Panc1 (cell line): ENCODE measurements at places on chromosomes 5 and 9. TPM values are rescaled to one million over a fixed set of nuclear protein-coding genes. Genes with fewer than 3 reads are reported as not detected.

NME5 gene
- 1.7 TPM for total RNA-seq

DNA sequence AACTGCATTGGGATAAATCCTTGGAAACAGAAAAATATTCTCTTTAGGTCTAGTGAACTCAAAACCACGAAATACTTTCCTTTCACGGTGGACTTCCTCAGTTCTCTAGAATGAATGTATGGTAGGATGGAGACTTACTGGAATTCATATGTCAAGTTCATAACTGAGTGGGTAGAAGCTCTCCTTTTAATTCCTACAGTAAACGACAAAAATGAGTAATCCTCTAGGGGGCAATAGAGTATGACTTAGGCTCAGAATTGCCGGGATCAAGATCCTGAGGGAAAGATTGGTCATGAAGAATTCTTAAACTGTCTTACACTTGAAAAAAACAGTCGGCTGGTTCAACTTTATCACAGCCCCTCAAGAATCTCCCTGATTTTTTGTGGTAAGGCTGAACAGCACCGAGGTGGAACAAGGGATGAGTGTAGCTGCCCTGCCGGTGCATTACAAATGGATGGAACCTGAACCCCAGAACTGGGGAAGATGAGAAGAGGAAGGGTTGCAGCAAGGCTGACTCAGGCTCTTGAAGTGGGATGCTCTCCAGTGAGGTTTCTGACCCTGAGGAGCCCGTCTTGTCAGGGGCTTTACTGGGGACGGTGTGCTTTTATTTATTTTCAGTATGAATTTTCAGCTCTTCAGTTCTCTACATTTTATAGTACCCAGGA is 14.0 kb upstream of the LOX start:
- H3K27ac ChIP-seq: no peak overlapping the region
- H3K4me1 ChIP-seq: no peaks in the 10 kb centered on the region
- H3K4me3 ChIP-seq: no peak overlapping the region
- DNase-seq: no peak
- no peaks in the 10 kb centered on the region for H3K36me3 ChIP-seq

GRCh38 chr5:33536802-33537201 is 96.0 kb downstream of the TARS1 start:
- H3K4me1 ChIP-seq: no peaks in the 10 kb centered on the region
- peaks cover 2% of the 10 kb centered on the region; the same call in 1 of the 2 replicates for H3K27me3 ChIP-seq
- no peak for DNase-seq
- no peaks in the 10 kb centered on the region for H3K36me3 ChIP-seq

CCIN gene
- total RNA-seq: 0.13 TPM

GRCh38 chr9:85715587-85715986 is 26.2 kb downstream of the AGTPBP1 start:
- H3K4me3 ChIP-seq: no peak overlapping the region
- no peaks in the 10 kb centered on the region for H3K36me3 ChIP-seq
- no peak for DNase-seq
- H3K4me1 ChIP-seq: no peaks in the 10 kb centered on the region
- H3K27me3 ChIP-seq: no peaks in the 10 kb centered on the region

DNA sequence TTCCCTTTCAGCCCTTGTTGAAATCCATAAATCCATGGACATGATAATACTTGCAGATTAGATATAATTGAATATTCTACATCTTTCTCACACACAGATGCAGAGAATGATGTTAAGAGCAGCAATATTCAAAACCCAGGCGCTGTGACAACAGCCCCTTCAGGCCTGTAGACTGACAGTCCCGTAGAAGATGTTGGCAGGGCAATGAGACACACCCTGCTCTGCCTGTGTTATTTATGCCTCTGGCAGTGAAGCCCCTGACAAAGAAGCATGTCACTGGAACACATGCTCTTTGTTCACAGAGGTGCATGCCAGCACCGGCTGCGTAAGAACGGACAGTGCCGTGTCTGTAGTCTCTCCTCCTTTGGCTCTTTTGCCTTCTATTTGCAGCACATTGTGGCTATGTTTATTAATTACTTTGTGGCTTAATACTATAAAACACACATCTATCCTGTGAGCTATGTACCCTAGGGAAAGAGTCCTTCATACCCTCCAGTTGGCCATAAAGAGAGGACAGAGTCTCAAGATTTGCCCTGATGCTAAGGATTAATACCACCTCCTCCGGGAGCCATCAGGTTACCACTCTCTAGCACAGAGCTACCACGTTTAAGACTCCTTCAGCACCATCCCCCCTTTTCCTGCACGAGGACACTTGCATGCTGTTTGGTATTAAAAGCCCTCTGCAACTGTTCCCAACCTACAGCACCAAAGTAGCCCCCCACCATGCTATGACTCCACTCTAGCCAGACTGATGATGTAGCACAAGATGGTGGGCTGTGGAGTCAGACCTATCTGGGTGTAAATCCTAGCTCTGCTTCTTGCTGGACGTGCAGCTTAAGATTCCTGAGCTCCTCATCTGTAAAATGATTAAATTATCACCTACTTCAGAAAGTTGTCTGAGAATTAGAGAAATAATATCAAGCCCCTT is 2.0 kb upstream of the ANP32B start:
- H3K4me3 ChIP-seq: no peak overlapping the region
- DNase-seq: no peak
- H3K36me3 ChIP-seq: no peaks in the 10 kb centered on the region; the same call in 1 of the 2 replicates
- no peaks in the 10 kb centered on the region for H3K27me3 ChIP-seq
- H3K27ac ChIP-seq: peak overlapping the region; percentile 87; the same call in 1 of the 2 replicates

GRCh38 chr5:71748360-71748759 is 29.3 kb downstream of the CARTPT start:
- H3K36me3 ChIP-seq: no peaks in the 10 kb centered on the region
- no peaks in the 10 kb centered on the region for H3K27me3 ChIP-seq
- H3K27ac ChIP-seq: no peak overlapping the region
- H3K4me3 ChIP-seq: no peak overlapping the region
- DNase-seq: no peak

DNA sequence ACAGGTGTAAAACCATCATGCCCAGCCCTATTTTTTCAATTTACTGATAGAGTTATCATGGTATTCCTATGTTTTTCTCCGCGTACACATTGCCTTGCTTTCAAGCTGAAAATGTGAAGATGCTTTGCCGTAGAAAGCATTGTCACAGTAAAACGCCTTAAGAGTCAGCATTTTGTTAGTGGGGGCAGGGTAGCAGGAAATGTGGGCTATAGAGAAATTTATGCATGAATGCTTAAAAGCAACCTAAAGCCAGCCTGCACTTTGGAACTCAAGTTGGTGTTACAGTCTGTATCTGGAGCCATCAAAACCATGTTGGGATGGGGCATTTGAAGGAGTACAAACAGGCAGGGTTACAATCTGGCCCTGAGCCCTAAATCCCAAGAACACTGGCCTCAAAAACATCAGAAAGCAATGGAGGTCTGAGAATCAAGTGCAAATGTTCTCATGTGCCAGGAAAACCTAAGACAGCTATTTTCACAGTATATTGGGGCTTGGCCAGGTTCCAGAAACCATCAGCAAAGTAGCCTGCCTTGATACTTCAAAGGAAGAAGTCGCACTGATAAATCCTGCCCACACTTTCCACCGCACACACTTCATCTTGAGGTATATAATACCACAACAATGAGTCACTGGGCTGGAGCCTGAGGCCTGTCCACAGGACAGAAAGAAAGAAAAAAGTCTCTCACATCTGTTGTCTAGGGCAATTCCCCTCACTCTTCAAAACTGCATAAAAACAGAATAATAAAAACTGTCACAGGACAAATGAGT is 313.8 kb downstream of the ENC1 start:
- H3K4me1 ChIP-seq: peaks cover 9% of the 10 kb centered on the region; the same call in 1 of the 2 replicates
- no peaks in the 10 kb centered on the region for H3K27me3 ChIP-seq
- H3K36me3 ChIP-seq: no peaks in the 10 kb centered on the region

GRCh38 chr9:74570879-74571512 is 73.9 kb downstream of the RORB start:
- H3K4me1 ChIP-seq: no peaks in the 10 kb centered on the region
- no peak overlapping the region for H3K4me3 ChIP-seq
- H3K36me3 ChIP-seq: no peaks in the 10 kb centered on the region
- H3K27ac ChIP-seq: no peak overlapping the region
- peak; percentile 17 for DNase-seq

- no peaks in the 10 kb centered on the region for H3K36me3 ChIP-seq
- no peak overlapping the region for H3K27ac ChIP-seq
- peak; percentile 83 for DNase-seq
- no peaks in the 10 kb centered on the region for H3K4me1 ChIP-seq
- no peaks in the 10 kb centered on the region for H3K27me3 ChIP-seq
Measured at GRCh38 chr5:33008751-33009418, 297.8 kb downstream of the NPR3 start.

GFPT2 gene
- total RNA-seq: 2.1 TPM

GRCh38 chr5:89998519-89999305 is 410.8 kb downstream of the CETN3 start:
- H3K4me3 ChIP-seq: no peak overlapping the region
- H3K27me3 ChIP-seq: no peaks in the 10 kb centered on the region
- H3K4me1 ChIP-seq: no peaks in the 10 kb centered on the region
- no peak overlapping the region for H3K27ac ChIP-seq
- no peaks in the 10 kb centered on the region for H3K36me3 ChIP-seq

DNA sequence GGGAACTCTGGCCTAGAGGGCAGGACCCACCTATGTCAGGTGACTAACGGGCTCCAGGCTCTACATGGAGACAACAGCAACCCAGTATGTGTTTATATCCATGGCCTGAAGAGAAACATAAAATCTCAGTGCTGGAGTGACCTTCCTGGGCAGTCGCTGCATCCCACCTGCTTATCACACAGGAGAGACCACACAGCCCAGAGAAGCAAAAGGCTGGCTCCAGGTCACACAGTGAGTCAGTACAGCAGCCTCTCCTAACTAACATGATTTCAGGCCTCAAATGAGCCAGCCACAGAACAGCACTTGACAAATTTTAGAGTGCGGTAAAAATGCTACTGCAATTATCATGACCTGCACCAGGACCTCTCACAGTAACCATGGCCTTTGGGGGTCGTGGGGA is 54.0 kb upstream of the TGFBR1 start:
- no peaks in the 10 kb centered on the region for H3K27me3 ChIP-seq
- H3K27ac ChIP-seq: no peak overlapping the region
- no peak for DNase-seq
- H3K36me3 ChIP-seq: no peaks in the 10 kb centered on the region
- H3K4me3 ChIP-seq: no peak overlapping the region

DNA sequence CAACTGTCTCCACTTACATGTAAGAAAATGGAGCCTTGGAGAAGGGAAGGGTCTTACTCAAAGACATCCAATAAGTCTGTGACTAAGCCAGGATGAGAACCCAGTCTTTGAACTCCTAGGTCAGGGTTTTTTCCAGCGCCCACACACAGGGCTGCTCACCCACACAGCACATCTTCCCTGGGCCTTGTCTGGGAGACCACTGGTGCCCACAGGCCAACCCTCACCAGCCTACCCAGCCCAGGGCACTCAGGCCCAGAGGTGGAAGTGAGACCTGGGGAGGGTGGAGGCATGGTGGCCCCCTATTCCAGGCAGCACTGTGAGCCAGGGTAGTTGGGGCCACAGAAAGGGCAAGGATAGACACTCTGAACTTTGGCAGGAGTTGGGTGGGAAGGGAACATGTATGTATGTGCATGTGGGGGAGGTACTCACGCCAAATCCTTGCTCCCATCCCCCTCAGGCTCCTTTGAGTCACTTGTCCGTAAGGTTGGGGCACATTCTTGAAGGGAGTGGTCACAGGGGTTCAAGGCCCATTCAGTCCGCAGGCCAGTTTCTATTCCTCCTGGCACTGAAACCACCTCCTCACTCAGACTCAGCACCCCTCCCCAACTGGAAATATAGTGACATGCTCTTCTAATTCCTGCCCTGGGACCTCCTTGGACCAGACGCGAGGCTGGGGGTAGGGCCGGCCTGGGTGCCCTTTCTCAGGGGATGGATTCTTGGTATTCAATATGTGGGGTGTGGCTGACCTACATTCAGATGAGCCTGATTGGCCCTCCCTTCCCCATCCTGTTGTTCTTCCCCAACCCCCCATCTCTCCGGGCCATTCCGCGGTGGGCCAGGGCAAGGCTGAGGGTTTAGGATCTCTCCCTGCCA is 2.9 kb upstream of the SLC4A9 start:
- H3K36me3 ChIP-seq: no peaks in the 10 kb centered on the region
- H3K4me1 ChIP-seq: no peaks in the 10 kb centered on the region
- no peak overlapping the region for H3K27ac ChIP-seq
- H3K4me3 ChIP-seq: no peak overlapping the region
- DNase-seq: no peak

GRCh38 chr9:111676116-111676515 is 14.7 kb downstream of the GNG10 start:
- no peak overlapping the region for H3K27ac ChIP-seq
- DNase-seq: no peak
- H3K27me3 ChIP-seq: no peaks in the 10 kb centered on the region
- H3K4me3 ChIP-seq: no peak overlapping the region

GRCh38 chr5:142698447-142699183 is 12.7 kb upstream of the FGF1 start:
- H3K4me3 ChIP-seq: no peak overlapping the region
- H3K36me3 ChIP-seq: no peaks in the 10 kb centered on the region
- H3K27me3 ChIP-seq: no peaks in the 10 kb centered on the region

DNA sequence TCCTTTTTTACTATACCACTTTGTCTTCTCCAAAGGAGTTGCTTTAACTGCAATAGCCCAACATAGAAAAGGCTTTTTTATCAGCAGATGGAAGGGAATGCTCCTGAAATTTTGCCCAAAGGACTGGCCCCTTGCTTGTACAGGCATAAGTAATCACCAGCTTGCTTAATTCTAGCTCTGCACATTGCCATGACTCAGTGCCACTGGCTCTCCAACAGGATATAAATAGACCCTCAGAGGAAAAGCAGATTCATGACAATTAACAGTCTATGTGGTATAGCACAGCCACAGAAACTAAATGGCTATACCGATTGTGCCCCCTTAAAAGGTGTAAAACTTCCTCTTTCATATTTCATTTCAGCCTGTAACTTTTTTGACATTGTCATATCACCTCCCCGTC is 227.0 kb downstream of the ZNF608 start:
- no peak for DNase-seq
- H3K27ac ChIP-seq: no peak overlapping the region
- no peaks in the 10 kb centered on the region for H3K27me3 ChIP-seq
- no peak overlapping the region for H3K4me3 ChIP-seq
- no peaks in the 10 kb centered on the region for H3K36me3 ChIP-seq

DNA sequence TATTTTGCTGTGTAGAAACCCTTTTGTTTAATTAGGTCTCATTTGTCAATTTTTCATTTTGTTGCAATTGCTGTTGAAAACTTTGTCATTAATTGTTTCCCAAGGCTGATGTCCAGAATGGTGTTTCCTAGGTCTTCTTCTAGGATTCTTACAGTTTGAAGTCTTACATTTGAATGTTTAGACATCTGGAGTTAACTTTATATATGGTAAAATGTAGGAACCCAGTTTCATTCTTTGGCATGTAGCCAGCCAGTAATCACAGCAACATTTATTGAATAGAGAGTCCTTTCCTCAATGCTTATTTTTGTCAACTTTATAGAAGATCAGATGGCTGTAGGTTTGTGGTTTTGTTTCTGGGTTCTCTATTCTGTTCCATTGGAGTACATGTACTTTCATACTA is 1290.8 kb upstream of the CDH9 start:
- no peaks in the 10 kb centered on the region for H3K4me1 ChIP-seq
- H3K4me3 ChIP-seq: no peak overlapping the region
- no peaks in the 10 kb centered on the region for H3K27me3 ChIP-seq
- no peak for DNase-seq
